ENCODE measurements at places on chromosomes 5 and 9.

DNA sequence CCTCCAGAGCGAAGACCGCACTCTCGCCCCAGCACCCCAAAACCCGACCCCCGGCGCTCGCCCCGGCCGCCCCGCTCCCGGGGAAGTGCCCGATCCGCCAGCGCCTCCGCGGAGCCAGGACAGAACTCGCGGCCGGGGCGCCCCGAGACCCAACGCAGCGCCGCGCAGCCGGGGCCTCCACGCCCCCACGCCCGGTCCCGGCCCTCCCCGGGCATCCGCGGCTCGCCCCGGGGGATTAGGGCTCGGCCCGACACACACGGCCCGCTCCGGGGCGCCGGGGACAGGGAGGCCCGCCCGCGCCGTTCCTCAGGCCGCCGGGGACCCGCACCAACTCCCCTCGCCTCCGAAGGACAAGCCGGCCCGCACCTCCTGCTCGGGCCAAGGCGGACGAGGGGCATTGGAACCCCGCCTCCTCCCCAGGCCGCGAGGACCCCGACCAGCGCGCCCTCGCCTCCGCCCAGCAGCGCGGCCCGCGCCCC lies 544 bp downstream of the FNBP1 start:
- DNase-seq: no peak

DNA sequence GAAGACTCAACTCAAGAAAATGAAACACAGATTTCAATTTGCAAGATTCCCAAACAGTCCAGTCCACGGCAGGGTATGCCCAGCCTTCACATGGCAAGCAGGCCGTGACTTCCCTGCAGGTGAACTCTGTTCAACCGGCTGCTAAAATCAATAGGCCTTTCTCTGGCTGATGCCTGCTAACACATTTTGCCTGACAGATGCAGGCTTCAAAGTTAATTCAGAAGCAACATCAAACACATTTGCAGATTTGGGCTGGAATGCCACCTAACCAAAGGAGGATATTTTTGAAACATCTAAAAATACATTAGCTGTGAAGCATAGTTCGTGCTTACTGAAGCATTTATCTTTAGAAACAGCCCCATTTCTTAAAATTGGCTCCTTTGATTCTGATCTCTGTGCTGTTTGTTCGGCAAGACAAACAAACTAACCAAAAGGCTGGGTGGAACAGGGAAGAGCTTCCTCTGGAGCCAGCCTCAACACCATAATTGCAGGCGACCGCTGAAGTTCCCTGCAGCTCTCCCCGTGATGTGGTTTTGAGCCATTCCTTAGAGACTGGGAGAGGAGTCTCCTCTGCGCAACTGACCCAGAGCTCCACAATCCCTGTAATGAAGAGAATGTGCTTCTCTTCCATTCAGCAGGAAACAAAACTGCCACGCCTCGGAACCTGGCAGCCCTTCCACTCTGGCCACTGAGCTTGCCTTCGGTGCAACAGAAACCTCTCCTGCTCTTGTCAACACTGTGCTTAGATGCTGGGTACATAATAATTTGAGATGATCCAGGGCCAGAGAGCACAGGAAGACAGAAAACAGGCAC lies 126.5 kb downstream of the MYO10 start:
- no peak for DNase-seq

DNA sequence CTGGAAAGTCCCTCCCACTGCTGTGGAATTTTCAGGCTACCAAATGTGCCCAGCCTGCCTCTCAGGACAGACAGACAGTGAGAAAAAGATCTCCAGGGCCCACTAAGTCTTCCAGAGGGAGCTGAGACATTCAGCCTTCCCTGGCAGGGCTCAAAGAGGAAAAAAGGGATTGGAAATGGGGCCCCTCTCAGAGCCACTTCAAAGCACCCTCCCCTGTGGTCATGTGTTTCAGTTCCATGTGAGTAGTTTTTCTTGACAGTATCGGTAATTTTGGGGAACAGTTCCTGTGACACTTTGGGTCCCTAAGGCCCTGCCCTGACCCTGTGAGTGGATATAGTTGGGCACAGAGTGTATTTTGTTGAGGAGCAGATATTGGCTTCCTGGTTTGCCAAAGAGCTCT lies 25.0 kb downstream of the LARP1 start:
- DNase-seq: no peak

DNA sequence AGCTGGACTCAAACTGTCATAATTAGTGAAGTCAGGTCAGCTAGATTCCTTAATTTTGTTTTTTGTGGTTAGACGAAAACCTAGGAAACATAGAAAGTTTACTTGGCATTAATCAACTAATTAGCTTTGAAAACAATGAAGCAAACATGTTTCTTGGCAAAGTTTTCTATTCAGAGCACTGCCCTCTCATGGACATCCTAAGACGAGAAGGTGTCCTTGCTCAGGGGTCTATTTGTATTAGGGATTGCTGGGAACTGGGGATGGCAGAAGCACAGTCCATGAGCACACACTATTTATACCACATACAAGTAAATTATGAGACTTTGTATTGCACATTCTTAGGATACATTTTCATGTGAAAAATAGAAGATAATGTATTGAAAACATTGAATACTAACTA lies 49.7 kb downstream of the POC5 start:
- no peak for DNase-seq
